ENCODE measurements at places on chromosomes 16 and 17. TPM values are rescaled to one million over a fixed set of nuclear protein-coding genes. Genes with fewer than 3 reads are reported as not detected.

The DPEP1 gene
- 0.33 TPM for total RNA-seq

The MIEN1 gene
- total RNA-seq, result 21.8 TPM

The TMEM235 gene
- total RNA-seq, result not detected

The PRKAR1A gene
- total RNA-seq, result 363 TPM

The DCXR gene
- total RNA-seq, result 70.0 TPM

The KRTAP2-1 gene
- not detected for total RNA-seq

The BCO1 gene
- not detected for total RNA-seq

The KRTAP3-1 gene
- total RNA-seq, result not detected

The PRR29 gene
- total RNA-seq, result 1.8 TPM

The SMIM5 gene
- total RNA-seq, result 0.29 TPM

The ZNF423 gene
- total RNA-seq, result 0.99 TPM

The ALOX15B gene
- total RNA-seq, result 0.17 TPM

The ZKSCAN2 gene
- 4.1 TPM for total RNA-seq

The KRT27 gene
- not detected for total RNA-seq

The OTOP2 gene
- not detected for total RNA-seq

The MAP2K6 gene
- 8.1 TPM for total RNA-seq

The ZNF385C gene
- not detected for total RNA-seq

The POLR3K gene
- total RNA-seq, result 2.0 TPM

The TBC1D3I gene
- not detected for total RNA-seq

The MLX gene
- total RNA-seq, result 36.7 TPM
